ENCODE measurements at places on chromosomes 4 and X. TPM values are rescaled to one million over a fixed set of nuclear protein-coding genes. Genes with fewer than 3 reads are reported as not detected.

GRCh38 chr4:721261-722168 is 15.9 kb downstream of the PCGF3 start:
- no peak for DNase-seq

HHIP gene
- under 0.01 TPM for total RNA-seq

EDA2R gene
- total RNA-seq: 2.8 TPM

- no peak for DNase-seq
Measured at GRCh38 chr4:107392951-107393350, 327.1 kb downstream of the PAPSS1 start.

ANKRD50 gene
- total RNA-seq: 13.4 TPM

DNA sequence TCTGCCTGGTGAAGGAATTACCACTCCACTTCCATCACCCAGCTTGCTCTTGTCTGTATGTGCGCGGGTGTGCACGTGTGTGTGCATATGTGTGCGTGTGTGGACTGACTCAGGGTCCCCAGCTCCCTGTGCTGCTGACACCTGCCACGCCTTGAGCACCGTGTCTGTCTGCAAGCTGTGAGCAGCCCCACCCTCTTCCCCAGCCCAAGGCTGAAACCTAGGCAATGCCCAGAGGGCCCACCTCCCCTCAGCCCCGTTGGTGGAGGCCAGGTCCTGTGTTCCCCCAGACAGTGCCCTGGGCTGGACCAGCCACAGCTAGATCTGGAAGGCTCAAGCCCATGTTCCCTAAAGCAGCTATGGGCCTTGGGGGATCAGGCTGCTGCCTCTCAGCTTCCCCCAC is 2.0 kb upstream of the CCNQ start:
- no peak for DNase-seq

DNA sequence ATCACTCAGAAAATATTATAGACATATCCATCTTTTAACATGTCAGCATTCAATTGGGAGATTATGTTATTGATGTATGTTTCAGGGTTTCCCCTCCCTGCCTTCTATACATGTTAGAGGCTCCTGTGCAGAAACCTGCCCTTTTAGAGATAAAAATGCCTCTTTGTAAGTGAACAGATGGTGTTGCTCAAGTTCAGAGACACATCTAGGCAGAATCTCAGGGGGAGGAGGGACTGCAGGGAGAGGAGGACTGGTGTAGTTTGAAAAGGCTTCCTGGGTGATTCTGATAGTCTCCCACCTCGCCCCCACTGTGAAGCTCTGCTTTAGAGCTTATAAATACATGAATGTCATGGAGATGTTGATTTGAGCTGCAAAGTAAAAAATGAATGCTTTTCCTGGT is 12.0 kb upstream of the UNC5C start:
- DNase-seq: no peak

GRCh38 chrX:38108364-38108763 is 102.0 kb downstream of the SYTL5 start:
- DNase-seq: no peak

All from esophagus muscularis mucosa (tissue), 4 donors.